ENCODE measurements at places on chromosomes 4 and X.

- DNase-seq, result no peak
Measured at GRCh38 chrX:151359931-151360871, 36.8 kb upstream of the VMA21 start.

GRCh38 chr4:122823476-122823875 lies 3.2 kb upstream of the FGF2 start:
- DNase-seq, result no peak

GRCh38 chrX:51456814-51457213 lies 39.6 kb downstream of the NUDT11 start:
- DNase-seq, result no peak

DNA sequence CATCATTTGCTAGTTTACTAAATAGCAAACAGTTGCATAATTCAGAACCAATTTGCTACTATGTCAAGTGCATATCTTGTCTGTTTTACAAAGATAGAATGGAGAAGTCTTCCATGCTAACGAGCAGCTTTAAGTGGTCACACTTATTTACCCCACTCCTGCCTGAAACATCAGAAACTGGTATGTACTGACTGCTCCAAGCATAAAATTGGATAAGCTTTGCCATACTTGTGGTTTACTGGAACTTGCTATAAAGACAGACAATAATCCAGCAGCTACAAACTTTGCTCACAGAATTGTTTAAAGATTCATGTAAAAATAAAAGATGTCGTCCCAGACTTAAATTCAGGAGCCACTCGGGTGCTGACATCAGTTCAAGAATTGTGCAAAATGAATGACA lies 13.3 kb upstream of the CDKL2 start:
- DNase-seq, result no peak
